ENCODE measurements at places on chromosomes 5 and 9.

GRCh38 chr9:130254747-130255630 is 10.6 kb upstream of the HMCN2 start:
- DNase-seq, result no peak

- DNase-seq, result no peak
Observed at GRCh38 chr9:134375430-134376385, 49.5 kb downstream of the RXRA start.

- no peak for DNase-seq
Observed at GRCh38 chr5:57681942-57682341, 199.3 kb upstream of the ACTBL2 start.

DNA sequence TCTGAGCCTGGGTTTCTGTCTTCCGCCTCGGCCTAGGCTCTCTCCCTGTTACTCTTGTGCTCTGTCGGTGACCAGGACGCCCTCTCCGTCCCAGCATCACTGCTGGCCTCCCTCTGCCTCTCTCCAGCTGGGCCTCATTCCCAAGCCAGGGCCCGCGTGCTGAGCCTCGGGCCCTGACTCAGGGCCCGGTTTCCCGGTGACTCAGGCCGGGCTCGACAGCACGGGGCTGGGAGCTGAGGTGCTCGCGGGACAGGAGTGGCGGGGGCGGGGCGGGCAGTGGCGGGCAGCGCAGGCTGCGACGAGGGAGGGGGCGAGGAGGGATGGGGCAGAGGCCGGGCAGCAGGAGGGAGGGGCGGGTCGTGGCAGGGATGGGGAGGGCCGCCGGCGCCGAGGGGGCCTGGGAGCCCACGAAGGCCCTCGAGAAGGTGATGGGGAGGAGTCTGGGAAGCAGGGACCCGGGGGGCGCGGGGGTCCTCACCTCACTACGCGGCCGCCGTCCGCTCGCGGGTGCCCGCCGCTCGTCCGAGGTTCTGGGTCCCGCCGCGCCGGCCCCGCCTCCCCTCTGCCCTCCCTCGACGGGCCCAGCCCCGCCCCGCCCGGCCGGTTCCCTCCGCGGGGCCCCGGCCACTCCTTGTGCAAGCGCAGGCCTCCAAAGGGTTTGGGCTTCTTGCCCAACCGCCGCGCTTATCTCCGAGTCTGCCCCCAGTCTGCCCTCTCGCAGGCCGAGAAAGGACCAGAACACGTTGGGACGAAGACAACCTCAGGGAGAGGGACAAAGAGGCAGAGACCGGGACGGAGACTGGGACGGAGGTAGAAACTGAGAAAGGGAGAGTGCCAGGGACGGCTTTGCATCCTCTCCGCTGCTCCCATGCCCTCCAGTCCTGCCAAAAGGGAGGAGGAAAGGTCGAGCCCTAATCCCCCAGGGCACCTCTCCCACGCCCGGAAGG is at the start of gene ARAP3:
Gene ARAP3, minus strand, starts transcription at position 536 of the 947 bp plus-strand sequence. CDS start 1,744 bp downstream, outside the sequence.
- DNase-seq, result no peak

DNA sequence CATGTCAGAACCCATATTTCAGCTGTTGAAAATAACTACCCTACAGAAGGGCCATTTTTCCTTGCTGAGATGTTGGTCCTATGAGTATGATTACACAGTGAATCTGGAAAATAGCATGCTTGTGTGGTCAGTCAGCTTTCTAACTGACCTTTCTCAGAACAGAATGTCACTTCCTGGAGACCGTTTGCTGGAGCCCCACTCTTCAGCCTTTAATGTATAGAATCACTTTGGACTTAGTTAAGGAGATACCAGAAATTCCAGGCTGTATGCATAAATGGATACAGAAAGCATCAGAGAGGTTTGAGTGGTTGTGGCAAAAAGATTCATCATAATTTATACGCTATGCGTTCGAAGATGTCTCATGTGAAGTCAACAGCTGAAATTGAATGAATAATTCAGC is 488.1 kb downstream of the EBF1 start:
- DNase-seq, result no peak

- DNase-seq, result no peak
Observed at GRCh38 chr5:186091-187041, 4.9 kb upstream of the LRRC14B start.

DNA sequence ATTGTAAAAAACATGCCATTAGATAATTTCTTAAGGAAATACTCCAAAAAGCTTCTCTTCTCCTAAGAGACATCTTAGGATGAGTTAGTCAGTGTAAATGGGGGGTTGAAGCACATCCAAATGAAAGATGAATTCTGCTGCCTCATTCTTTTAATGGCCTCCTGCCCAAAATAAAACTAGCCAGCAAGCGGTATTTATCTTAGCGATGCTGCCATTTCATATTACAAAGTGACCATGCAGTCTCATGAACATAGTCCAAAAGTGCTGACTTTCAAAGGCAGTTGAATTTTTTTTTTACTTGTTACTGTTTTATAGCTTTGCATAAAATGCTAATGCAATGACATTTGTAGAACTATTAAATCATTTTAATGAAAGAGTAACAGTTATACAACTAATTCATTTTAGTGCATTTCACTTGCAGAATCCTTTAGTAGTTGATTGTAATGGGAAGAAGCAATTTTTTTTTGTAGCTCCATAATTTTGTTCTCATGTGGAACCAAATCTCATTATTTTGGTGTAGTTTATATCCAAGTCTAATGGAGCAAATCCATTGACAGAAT is 151.5 kb downstream of the CAVIN4 start:
- no peak for DNase-seq

- no peak for DNase-seq
Observed at GRCh38 chr5:74094096-74094781, 468.2 kb downstream of the ARHGEF28 start.

DNA sequence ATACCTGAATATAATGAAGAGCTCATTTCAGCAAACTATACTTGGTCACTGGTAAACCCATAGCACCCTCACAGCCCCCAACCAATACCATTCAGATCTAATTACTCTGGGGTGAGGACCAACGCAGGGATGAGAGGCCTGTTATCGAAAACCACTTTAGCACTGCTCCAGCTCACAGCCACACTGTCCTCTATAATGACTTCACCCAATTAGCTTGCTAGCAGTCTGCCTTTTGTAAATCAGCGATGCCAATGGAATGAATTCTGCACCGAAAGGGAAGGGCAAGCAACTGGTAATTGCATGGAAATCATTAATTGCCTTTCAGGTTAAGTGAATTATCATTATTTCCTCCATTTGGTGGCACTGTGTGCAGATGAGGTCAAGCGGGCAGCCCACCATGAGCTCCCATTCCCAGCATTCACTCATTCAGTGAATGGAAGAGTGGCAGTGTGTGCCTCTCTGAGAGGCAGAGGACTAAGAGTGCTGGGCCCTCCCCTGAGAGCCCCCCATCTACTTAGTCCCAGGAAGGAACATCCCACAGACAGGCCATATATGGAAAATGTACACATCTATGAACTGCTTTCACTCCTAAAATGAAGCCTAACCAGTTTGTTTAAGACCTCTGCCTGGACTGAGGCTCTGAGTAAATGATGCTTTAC is 262.1 kb downstream of the SPOCK1 start:
- no peak for DNase-seq

GRCh38 chr5:154829589-154830218 is 20.7 kb downstream of the FAXDC2 start:
- DNase-seq, result peak; percentile 38

- no peak for DNase-seq
Observed at GRCh38 chr9:105413525-105413924, 34.3 kb upstream of the FSD1L start.

DNA sequence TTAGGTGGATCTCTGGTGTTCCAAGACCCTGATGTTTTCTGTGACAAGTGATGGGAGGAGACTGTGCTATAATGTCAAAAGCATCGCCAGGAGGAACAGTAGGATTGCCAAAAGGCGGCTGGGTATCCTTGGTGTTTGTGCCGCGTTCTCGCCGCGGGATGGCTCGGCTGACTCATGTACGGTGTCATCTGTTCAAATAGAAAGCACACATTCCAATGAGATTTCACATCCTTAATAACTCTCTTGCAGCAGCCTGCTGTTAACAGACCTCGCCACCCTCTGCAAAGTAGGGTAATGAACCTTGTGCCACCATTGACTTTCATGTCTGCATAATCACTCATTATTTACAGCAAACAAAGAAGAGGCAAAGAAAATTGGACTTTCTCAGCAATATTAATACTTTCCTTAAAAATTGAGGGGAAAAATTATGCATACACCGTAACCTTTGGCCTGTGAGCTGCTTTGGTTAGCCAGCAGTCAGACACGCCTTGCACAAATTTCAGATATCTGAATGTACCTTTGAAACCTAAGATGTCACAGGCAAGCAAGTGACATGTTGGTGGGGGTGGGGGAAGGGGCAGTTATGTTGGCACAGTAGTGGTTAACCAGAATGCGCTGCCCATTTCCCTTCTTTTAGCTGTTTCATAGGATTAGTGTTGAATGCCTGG is 289.4 kb downstream of the EFNA5 start:
- no peak for DNase-seq

GRCh38 chr9:36853233-36853632 is 180.8 kb downstream of the PAX5 start:
- no peak for DNase-seq

- DNase-seq, result no peak
Observed at GRCh38 chr9:121560921-121561320, 61.3 kb upstream of the GGTA1 start.

- DNase-seq, result no peak
Observed at GRCh38 chr5:52988335-52989024, 672 bp upstream of the ITGA2 start.

GRCh38 chr5:139177809-139178588 is 20.2 kb downstream of the SIL1 start:
- no peak for DNase-seq

- no peak for DNase-seq
Observed at GRCh38 chr5:59500014-59500413, 393.5 kb downstream of the PDE4D start.

GRCh38 chr9:124088476-124088837 is 76.9 kb downstream of the LHX2 start:
- no peak for DNase-seq

GRCh38 chr5:39606591-39606990 is 181.8 kb upstream of the DAB2 start:
- DNase-seq, result no peak

DNA sequence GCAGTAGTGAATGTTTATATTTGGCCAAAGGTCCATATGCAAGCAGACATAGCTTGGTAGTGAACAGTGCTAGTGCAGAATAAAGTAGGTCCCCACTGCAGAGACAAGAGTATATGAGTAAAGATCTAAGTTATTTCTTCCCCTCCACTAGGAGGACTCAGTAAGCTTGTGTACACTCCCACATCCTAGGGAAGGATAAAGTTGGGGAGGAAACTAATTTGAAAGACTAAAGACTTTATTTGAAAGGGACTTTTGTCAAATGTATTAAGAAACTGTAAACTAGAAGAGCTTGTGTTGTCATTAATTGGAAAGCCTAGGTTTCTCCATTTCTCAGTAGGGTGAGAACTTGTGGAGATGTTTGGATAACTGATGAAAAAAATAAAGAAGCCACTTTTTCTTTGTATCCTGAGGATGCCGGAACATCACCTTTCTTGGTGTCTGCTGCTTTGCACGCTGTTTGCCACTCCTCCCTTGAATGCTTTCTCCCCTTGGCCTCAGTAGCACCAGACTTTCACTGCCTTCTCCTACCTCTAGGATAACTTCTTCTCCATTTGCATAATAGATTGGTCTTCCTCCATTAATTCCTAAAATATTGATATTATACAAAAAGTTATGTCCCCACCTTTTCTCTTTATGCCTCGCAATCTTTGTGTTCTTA is 329.0 kb downstream of the PARP8 start:
- no peak for DNase-seq

DNA sequence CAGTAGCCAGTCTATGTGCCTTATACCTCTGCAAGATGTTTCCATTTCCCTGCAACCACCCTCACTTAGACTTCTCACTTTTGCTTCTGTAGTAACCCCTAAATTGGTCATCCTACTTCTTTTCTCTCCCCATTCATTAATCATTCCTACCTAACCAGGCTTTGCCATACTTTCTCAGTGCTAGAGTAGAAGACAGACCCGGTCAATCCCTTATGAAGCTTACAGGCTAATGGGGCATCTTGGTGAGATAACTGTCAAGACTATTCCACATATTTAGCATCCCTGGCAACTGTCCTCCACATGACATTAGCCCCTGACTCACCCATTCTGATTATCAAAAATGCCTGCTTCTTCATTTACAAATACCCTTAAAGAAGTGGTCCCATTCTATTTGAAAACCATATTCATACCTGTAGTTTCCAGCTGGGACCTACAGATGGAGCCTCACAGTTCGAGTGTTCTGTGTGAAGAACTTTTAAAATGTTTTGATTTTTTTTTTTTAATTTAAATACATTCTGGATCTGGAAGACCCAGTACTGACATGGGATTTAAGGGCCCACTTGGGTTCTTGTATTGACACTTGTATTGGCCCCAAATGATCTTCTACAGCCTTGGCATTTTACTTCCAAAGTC is 21.0 kb downstream of the F2RL2 start:
- DNase-seq, result no peak

DNA sequence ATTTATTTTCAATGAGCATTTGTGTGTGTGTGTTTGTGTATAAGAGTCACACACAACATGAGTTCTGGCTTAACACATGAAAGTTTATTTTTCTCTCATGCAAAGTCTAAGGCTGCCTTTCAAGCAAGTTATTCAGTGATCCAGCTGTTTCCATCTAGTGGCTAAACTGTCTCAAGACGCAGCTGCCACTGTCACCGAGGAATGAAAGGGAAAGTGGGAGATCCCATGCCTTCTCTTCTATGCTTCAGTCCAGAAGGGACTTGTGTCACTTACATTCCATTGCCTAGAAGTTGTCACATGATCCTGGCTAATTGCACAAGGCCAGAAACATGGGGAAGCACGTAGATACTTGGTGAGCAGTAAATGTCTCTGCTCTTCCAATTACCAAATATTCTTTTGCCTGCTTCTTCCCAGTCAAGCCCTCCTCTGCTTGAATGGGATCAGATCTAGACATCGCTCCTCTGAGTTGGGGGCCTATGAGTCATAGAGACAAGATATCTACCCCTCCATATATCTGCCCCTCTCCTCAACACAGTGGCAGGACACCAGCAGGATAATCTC is 30.4 kb upstream of the SLIT3 start:
- no peak for DNase-seq

DNA sequence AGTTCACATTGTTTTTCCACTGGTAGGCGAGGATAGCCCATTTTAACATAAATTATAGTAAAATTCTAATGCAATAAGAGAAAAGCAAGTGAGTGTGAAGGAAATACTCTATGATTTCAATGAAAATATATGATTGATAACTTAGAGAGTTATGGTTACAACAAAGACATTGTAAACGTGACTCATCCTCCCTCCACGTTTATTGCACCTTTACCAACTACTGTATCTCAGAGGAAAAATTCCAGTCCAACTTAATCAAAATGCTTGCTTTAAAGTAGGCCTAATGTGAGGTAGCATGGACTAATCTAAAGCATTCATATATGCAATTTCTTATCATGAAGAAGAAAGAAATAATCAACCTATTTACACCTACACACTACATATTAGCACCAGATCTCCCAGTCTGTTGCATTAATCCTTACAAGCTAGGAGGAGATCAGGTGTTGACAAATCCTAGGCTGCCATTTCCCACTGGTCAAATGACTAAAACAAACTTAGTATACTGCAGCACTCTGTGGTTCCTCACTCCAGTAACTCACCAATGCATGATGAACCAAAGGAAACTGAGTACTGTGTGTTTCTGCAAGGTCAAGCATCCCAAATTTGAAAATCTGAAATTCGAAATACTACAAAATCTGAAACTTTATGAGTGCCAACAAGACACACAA is 41.7 kb downstream of the ECPAS start:
- no peak for DNase-seq

- no peak for DNase-seq
Observed at GRCh38 chr9:137454597-137455358, 4.4 kb downstream of the NSMF start.
